ENCODE measurements at places on chromosomes 7 and 10.
A peak's percentile ranks its signal among the peaks of the same experiment; 100 is the strongest.

GRCh38 chr7:35839860-35840854, 39.3 kb downstream of the SEPTIN7 start:
- DNase-seq = no peak

GRCh38 chr7:55496906-55497305, 75.4 kb downstream of the VOPP1 start:
- no peak for DNase-seq

DNA sequence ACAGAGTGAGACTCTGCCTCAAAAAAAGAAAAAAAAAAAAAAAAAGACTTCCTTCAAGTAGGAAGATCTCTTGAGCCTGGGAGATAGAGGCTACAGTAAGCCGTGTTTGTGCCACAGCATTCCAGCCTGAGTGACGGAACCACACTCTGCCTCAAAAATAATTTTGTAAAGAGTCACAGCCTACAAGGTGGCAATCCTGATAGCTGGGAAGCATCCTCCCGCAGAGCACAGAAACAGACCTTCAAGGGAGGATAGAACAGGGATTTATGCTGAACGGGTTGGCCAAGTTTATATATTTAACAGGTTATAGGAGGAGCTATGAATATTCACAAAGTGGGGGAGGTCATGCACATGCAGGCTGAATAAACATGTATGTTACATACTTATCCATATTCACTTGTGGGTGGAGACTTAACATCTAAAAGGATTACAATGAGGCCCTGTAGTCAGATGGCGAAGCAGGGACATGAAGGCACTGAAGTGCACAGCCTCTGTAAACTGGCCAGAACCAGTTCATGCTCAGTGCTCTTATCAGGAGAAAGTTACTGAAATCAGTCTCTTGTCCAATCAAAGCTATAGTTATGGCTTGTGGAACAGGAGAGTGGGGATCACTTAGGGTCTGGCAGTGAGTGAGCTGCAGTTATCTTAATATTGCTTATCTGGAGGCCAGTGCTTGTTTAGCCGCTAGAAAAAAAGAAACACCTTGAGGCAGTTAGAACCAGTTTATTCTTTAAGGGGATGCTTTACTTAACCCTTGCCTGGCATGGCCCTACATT, 6.8 kb downstream of the LMBR1 start:
- DNase-seq = no peak

- peak; percentile 0 for DNase-seq
Observed at GRCh38 chr7:31192986-31193385, 140.9 kb downstream of the ADCYAP1R1 start.

DNA sequence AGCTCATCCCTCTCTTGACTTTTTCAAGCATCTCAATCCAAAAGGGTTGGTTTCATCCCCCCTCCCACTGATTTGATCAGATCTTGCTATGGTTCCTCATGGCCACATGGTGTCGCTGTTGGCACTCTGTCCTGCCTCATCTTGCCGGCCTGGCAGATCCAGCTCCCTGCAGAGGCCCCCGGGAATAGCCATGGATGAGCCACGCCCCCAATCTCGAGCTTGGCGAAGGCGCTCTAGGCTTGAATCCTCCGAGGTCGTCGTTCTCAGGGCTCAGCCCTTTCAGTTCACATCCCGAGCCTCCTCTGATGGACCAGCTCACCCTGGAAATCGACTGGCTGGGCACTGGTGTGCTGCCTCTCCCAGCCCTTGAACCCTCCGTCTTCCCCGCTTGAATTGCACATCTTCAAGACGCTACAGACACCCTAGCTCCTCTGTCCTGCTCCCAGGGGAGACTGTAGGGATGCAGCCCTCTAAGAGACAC, 628.7 kb downstream of the TYW1 start:
- DNase-seq = peak; percentile 10

- no peak for DNase-seq
Observed at GRCh38 chr7:70674571-70675010, 457.4 kb upstream of the GALNT17 start.

DNA sequence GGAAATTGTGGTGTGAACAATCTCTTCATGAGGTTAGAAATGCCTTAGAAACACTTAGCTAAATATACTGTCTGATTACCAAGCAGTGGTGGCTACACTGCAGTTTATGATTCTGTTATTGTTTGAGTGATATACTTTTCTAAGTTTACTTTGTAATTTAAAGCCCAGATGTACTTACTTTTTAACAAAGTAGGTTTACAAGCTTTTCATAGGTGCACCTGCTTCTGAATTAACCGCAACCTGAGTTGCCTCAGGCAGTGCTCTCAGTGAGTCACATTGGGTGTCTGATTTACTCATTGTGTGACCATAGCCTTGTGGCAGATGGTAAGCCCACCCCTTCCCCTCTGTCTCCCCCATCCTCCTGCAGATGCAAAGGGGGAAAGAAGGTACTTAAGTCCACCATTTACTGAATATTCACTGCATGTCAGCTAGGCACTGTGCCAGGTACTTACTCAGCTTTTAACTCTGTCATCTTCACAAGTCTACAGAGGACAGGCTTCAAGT, 9.0 kb downstream of the MTURN start:
- no peak for DNase-seq

DNA sequence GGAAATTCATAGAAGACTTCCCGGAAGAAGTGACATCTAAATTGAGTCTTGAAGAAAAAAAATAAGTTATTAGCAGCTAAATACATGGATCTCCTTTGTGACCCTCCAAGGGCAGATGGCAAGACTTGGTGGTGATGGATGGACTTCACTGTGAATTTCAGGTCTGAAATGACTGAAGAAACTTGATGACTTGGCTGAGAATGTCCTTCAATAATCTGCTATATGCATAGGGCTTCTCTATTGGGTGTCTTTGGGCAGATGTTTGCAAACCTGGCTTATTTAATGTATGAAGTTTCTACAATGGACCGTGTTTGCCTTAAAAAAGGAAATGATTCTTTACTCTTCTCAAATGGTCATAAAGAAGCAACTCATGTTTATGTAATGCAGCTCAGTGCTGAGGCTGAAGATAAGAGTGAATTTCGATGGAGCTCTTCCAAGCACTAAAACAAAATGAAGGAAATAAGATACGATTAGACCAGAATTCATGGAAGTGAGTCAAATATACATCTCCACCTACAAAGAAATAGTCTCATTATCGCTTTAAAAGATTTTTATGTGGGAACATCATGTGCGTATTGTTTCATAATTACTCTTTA, 116.6 kb upstream of the WDR11 start:
- DNase-seq = no peak

DNA sequence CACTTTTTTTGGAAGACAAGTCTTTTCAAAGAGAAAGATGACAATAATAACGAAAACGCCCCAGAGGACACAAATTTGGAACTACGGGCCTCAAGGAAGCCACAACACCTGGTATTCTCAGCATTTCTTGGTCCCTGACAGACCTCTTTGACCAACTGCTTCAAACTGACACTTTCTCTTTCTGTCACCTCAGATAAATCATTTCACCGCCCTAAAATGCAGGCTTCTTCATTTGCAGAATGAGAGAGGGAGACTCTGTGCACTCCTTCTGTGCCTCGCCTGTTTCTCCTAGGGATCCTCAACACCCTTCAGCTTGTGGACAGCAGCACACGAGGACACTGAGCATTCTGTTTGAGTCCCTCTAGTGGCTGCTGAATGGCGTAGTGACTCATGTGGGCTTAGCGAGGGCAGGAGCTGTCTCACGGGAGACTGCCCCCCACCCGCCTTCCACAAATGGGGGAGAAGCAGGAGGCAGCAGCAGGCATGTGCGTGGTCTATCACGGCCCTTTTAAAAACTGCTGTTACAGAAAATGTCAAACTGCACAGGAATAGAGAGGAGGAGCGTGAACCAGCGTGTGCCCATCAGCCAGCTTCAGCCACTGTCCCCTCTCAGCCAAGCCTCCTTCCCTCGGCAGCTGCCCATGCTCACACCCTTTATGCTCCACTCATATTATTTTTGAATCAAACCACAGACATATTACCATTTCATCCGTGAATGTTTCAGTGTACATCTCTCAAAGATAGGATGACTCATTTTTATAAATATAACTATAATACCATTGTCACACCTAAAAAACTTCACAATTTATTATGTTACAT, 41.4 kb downstream of the GSDME start:
- no peak for DNase-seq

GRCh38 chr10:77801474-77802161, 124.9 kb downstream of the DLG5 start:
- peak; percentile 10 for DNase-seq

GRCh38 chr7:155453296-155454182, 4.4 kb upstream of the EN2 start:
- no peak for DNase-seq

DNA sequence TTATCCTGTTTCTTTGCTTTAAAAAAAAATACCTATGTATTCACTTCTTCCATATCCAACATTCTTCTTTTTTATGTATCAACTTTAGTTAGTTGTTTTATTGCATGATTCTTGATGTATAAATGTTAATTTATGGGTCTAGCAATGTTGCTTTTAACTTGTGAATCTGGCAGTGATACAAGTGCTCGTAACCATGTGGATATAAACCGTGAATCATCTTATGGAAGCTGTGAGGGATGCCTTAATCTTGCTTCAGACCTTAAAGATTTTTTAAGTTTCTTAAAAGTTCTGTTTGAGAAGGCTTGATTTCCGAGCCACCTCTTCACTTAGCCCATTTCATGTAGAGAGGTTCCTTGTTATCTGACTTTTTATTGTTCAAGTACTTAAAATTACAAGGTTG, 25.9 kb downstream of the HELLS start:
- no peak for DNase-seq
